ENCODE measurements at places on chromosomes 1 and 21. TPM values are rescaled to one million over a fixed set of nuclear protein-coding genes. Genes with fewer than 3 reads are reported as not detected.

DNA sequence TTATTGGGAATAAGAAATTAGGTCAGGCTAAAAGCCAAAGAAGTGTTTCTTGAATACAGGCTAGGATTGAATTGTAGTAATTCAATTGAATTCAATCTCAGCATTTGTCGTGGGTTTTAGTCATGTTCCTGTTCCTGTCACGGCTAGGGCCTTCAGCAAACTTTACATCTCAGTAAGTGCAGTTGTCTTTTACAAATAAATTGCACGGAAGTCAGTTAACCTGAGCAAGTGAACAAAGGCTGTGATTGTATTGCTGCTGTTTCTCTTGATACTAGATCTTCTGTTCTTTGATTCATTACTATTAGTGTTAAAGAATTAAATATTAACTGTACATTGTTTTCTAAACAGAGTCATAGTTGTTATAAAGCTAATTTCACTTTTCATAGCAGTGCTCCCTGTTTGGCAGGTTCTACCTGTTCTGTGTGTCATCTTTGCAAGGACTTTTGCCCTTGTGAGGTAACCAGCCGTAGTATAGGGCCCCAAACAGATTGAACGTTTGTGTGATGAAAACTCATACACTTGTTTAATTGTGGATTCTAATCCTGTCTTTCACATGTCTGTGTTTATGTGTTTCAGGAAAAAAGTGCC lies 164.4 kb downstream of the EDEM3 start:
- DNase-seq, result peak; percentile 59

GRCh38 chr1:145879775-145880174 lies 5.9 kb downstream of the ANKRD35 start:
- DNase-seq, result no peak

DNA sequence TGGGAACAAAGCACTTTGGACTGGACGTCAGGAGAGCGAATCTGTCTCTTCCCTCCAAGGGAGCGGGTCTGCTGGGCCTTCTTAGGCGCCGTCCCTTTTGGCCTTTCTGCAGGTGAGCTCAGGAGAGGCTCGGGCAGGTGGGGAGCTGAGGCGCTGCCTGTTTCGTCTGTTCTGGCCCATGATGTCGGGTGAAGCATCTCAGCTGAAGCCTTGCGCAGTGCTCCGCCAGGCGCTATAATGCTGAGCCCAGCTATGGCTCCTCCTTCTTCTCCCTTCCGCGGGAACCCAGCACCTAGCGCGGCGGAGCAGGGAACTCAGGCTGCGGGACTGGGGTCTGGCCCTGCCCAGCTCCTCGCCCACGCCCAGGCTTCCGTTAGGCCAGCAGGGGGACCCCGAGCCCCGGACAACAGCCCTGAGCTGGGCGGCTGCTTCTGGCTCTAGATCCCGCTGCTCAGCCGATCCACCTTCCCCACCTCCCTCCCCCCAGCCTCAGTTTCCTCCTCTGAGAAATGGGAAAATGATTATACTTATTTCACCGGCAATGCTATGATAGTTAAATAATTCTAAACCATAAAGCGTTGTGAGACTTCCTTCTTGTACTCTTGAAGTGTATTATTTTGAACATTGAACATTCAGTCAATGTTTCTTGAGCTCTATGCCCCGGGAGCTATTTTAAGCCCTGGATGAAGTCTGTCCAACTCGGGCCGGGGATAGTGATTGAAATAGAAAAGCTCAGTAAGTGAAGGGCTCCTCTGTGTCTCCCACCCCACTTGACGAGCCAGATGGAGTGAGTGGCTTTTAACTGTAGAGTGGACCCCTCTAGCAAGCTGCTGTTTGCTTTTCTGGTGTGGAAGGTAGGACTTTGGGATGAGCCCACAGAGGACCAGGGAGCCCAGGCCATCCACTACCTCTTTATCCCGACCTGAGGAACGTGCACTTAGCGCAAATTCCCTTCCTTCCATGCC lies 9.6 kb upstream of the ADORA1 start:
- peak; percentile 88 for DNase-seq

Gene CYYR1
- 12.6 TPM for total RNA-seq

DNA sequence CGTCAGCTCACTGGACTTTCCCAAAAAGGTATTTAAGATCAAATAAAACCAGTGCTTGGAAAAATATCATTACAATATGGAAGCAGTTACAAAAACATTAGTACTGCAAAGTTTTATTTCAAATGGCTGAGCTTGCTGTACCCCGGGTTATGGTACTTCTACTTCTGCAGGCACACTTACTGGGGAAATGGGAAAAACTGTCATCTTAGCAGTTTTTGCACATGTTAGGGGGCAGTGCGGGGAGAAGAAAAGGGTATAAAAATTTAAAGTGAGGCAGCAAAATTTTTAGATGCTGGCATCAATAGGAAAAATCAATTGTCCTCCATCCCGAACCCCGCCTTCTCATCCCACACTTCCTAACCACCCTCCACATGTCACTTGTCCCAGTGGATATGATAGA lies 133.4 kb downstream of the ATG4C start:
- no peak for DNase-seq

Gene LCE2B
- total RNA-seq, result not detected

Gene NTRK1
- total RNA-seq, result 0.82 TPM

- peak; percentile 12 for DNase-seq
Measured at GRCh38 chr1:17984583-17984982, 123.0 kb upstream of the IGSF21 start.

Gene ERICH3
- not detected for total RNA-seq

DNA sequence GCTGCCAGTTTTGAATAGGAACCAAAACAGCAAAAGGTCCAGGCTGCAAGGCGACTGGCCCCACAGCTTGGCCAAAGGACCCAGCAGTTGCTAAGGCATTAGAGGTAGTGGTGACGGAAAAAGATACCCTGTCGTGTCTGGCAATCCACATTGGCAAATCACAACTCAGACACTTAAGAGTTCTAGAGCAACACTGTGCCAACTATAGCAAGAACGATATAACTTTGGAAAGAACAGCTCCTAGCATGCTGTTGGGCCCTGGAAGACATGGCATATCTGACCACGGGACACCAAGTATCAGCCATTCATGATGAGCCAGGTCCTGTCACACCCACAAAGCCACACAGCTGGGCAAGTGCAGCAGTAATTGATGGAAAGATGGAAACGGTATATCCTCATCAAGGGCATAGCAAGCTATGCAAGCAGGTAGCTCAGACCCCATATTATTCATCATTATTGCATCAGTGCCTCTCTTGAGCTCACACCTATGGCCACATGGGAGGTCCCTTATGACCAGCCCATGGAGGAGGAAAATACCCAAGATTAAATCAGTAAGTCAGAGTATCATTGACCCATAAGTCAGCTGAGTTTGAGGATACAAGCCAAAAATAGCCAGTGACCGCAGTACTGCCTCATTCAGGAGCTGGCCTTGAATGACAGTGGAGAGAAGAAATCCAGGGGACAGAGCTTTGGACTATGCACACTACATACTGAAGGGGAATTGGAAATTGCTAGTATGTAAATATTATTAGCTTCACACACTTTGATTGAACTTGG lies 221.2 kb downstream of the SETD4 start:
- DNase-seq, result no peak

DNA sequence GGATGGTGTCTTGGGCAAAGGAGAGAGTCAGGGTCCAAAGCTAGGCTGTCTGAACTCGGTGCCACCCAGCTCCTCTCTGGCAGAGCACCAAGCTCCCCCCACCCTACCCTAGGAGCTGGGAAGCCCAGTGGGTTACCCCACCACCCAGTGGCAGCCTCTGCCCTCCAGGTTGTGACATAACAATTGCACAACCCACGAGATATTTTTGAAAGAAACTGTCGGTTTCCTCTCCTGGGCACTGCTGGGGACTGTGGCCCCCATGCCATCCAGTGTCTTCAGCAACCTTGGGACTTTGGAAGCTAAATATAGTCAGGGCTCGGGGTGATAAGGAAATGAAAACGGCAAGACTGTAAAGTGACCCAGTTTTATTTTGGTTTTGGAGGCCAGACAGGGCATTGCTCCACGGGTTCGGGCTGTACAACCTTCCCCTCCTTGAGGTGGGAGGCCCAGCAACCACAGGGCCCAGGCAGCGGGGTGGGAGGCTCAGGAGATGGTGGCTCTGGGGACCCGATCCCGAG lies 1.4 kb downstream of the CITED4 start:
- DNase-seq, result no peak

Gene GATAD2B
- total RNA-seq, result 11.2 TPM

Gene FBXO2
- 1.5 TPM for total RNA-seq

Gene CFHR3
- total RNA-seq, result 0.51 TPM

DNA sequence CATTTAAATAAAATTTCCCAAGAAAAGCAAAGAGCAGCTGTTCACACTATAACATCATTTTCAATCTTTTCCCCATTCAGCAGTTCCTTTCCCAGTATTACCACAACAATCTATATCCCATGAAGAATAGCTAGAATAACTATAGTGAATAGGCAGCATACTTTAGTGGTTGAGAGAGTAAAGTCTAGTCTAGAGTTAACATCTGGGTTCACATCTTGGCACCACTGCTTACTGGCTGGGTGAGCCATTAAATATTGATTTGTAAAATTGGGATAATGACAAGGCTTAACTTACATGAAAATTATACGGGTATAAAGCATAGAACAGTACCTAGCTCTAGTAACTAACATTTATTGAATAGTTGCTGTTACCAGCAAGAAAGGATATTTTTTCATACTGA lies 14.4 kb downstream of the S100PBP start:
- no peak for DNase-seq

DNA sequence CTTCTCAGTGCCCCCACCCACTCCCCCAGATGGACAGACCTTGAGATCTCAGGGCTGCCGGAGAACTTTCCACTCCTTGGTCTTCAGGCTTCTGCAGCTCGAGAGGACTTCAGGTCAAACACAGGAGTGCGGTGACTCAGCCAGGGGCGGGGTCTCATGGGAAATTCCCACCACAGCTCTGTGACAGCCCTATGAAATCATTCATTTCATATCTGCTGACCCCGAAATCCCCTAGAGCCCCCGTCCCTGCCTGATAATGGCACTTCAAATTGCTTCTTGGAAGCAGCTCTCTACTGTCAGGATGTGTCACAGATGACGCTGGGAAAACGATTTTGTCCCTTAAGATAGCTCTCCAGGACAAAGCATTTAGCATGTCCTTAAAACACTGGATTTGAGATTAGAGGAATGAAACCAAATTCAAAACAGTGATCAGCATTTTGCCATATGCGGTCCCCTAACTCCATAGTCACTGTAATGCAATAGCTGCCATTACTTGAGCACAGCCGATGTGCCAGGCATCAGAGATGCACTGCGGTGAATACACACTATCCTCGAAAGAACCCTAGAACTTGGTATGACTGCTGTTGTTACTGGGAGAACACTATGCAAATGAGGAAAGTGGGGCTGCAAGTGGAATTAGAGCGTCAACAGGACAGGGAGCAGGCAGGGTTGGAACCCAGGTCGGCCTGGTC lies at the start of gene TNFRSF9:
TNFRSF9 (minus strand) TSS at position 95 of the 692 bp plus-strand sequence. CDS start 845 bp downstream, outside the sequence.
- no peak for DNase-seq

GRCh38 chr1:115729756-115730155 lies 38.8 kb downstream of the CASQ2 start:
- no peak for DNase-seq

Gene CD5L
- not detected for total RNA-seq

GRCh38 chr1:40703316-40703715 lies 11.8 kb downstream of the NFYC start:
- DNase-seq, result no peak

DNA sequence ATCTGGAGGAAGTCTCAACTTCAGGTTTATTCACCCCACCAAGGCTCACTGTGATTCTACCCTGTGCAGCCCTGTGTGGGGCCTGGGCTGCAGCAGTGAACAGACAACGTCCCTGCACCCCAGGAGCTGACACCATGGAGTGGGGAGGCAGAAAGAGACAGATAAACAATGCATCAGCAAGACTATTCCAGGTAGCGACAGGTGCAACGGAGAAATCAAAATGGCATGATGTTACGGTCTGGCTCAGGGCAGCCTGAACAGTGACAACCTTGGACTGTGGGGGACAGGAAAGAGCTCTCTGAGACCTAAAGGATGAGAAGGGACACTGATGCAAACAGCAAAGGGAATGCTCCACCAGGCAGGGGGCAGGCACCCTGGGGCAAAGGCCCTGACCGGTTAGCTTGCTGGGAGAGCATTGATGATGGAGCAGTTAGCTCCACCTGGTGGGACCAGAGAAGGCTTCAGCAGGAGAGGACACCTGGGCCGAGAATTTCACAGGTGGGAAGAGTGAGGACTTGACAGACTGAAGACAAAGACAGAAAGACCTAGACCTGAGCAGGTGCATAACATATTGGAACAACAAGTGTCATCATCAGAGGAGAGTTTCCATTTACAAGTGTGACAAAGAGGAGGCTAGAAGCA lies 589.9 kb downstream of the MATN1 start:
- DNase-seq, result no peak

DNA sequence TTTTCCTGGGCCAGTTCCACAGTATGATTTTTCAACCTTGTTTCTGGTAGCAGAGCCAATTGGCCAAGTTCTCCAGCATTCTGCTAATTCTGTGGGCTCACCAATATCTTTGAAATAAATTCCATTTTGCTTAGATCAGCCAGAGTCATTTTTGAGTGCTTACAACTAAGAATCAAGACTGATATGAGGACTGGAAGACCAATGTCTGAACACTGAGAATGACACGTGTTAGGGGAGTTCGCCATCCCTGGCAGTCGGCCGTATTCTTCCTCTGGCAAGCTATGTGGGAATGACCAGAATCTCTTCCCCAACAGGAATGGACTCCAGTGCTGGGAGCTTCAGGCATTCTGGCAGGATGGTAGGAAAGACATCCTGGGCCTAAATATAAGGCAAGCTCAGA lies 4.9 kb upstream of the TENT5C start:
- DNase-seq, result no peak

GRCh38 chr1:182674346-182675246 lies 9.8 kb downstream of the RGS8 start:
- peak; percentile 69 for DNase-seq

- no peak for DNase-seq
Measured at GRCh38 chr1:177571076-177571475, 398.8 kb downstream of the SEC16B start.

Gene S1PR1
- total RNA-seq, result 28.9 TPM

DNA sequence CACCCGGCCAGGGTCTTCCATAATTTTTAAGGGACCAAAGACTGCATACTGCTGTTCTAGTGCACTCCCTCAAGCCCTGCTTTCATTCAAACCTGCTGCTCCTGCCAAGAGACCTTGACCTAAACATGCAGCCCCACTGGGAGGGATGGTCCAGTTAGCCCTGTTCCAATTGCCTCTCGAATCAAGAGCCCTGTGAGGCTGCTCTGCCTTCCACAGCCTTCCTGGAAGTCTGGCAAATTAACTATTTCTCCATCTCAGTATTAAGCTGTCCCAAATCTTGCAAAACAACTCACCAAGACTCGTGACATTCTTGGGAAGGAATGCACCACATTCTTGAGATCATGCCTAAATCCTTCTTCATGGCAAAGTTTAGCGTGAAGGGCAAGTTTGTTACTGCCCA lies 231.3 kb downstream of the C1orf94 start:
- DNase-seq, result no peak

GRCh38 chr1:58773406-58773840 lies 10.4 kb downstream of the JUN start:
- DNase-seq, result peak; percentile 87

DNA sequence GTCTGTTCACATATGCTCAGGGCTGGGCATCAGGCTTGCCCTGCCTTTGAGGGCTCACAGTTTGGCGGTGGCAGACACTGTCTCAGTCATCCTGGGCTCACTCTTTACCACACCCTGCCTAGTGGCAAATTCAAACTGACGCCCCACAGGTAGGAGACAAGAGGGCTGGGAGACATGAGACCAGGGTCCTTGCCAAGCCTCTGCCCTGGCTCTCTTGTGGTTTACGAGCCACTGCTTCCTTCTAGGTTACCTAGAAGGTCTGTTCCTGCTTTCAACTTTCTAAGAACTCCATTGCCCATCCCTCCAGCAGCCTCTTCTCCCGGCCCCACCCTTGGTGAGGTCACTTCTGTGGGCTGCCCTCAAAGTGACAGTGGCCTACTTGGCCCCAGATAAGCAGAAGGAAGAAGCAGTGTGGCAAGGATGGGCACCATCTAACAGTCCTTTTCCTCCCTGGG lies 10.5 kb downstream of the KIF21B start:
- no peak for DNase-seq

Gene PADI1
- 10.3 TPM for total RNA-seq

Data from tongue (tissue), 3 donors.